Stimulated activated CD4-positive, alpha-beta T cell treated with anti-CD3 and anti-CD28 coated beads, Interleukin-12 subunit alpha, Interleukin-12 subunit beta, amount 100 ng/mL, for 24 hours (primary cell): ENCODE measurements at places on chromosomes 12 and 14.

DNA sequence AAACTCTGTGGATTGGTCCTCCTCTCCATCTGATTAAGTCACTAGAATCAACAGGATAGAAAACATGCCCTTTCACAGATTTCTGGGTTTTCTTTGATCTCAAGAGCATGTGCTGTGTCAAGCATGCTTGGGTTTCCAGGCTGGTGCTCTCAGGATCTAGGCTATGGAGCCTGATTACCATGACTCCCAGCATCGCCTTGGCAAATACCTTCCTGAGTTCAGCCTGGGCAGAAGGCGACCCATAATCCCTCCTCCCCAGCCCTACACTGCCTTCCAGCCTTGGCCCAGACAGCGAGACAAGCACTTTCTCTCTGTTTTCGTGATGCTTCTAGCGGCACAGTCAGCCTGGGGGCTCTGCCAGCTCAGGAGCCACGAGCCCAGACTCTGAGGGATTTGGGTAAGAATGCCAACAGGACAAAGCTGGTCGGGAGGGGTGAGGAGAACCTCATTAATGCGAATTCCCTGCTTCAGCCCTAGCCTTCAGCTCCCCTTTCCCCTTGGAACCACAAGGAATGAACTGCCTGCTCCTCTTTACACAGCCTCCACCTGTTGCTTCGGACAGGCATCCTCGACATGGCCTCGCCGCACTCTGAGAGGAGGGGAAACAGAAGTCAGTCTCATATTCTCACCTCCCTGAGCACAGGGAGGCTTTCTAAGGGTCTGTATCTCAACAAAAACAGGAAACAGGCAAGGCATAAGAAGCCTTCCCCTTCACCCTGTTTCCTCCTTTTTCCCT, 227.1 kb downstream of the MSRB3 start:
- DNase-seq, result no peak

GRCh38 chr12:19431407-19432308, 7.6 kb upstream of the AEBP2 start:
- no peak for DNase-seq

DNA sequence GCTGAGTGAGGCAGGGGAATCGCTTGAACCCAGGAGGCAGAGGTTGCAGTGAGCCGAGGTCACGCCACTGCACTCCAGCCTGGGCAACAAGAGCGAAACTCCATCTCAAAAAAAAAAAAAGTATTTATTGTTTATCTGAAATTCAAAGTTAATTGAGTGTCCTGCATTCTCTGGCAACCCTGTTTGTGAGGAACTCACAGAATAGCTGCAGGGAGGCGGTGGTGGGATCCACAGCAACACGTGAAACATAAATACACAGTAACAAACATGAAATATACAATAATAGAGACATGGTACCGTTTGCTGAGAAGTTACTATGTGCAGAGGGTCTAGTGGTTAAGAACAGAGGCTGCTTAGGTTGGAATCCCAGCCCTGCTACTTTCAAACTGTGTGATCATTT, 43.7 kb upstream of the RFLNA start:
- no peak for DNase-seq

DNA sequence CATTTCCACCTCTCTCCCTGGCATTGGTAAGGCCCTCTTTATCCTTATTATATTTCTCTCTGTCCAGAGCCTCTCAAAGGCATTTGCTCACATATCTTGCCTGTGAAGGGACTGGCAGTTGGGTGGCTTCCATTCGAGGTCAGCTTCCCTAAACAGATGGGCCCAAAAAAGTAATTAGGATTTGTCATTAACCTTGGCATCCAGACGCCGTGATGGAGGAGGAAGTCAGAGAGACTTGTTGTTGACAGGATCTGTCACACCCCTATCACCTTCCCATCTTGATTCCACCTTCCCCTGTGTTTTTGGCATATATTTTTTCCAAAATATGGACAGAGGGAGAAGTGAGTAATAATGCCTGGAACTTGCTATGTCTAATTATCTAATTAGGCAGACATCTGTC, 54.0 kb upstream of the OAS1 start:
- DNase-seq, result no peak

DNA sequence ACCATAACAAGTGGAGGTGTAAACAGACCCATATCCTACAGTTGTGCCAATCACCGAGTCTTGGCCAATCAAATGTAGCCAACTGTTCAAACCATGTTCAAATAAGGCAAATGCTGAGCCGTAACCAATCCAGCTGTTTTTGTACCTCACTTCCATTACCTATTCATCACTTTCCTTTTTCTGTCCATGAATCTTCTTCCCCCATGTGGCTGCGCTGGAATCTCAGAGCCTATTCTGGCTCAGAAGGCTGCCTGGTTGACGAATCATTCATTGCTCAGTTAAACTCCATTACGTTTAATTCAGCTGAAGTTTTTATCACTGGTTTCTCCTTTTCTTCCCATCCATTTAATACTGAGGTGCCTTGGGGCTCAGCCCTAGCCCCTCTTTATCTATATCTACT, 71.1 kb downstream of the TBC1D30 start:
- no peak for DNase-seq

- DNase-seq, result no peak
Observed at GRCh38 chr14:89856871-89857345, 97.6 kb downstream of the EFCAB11 start.

DNA sequence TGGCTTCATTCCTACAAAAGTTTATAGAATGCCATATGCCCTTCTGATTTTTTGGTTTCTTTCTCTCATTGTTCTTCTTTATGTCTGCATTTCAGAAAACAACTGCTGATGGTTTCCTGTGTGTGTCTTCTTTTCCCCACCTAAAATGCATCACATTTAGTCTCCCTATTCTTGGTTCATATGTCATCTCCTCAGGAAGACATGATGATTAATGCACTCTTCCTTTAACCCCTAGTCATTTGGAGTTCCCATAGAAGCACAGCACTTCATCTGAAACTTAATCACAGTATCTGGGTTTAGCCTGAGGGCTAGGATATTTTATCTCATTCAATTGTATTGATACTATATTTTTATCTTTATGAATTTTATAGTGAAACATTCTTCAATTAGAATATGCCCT, 21.5 kb downstream of the GNPNAT1 start:
- no peak for DNase-seq

GRCh38 chr12:44874981-44875416, 1.1 kb downstream of the NELL2 start:
- DNase-seq, result no peak

DNA sequence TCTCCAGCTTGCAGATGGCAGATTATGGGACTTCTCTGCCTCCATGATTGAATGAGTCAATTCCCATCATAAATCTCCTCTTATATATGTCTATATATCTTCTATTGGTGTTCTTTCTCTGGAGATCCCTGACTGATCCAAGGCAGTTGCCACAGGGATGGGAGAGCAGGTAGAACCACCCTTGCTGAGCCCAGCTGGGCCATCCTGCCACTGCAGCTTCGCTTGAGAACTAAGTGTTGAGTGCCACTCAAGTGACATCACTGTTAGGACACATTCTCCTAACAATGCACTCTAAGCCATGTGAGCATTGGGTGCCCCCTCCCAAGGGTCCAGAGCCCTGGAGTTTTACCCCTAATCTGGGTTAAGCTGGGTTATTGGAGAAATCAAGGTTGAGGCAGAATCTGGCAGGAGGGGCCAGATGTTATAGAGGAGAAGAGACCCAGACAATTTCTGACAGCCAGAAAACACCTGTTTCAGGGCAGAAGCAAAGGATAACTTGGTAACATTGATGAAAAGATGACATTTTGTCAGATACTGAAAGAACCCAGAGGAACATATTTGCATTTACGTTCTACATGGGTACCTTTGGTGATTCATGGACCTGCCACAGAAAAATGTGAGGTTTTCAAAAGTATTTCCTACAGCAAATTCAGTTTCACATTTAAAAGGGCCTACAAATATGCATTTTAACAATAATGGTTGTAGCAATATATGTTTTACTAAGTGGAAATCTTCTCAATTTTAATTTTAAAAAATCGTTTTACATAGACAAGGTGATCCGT, 57.2 kb upstream of the MAX start:
- DNase-seq, result no peak

DNA sequence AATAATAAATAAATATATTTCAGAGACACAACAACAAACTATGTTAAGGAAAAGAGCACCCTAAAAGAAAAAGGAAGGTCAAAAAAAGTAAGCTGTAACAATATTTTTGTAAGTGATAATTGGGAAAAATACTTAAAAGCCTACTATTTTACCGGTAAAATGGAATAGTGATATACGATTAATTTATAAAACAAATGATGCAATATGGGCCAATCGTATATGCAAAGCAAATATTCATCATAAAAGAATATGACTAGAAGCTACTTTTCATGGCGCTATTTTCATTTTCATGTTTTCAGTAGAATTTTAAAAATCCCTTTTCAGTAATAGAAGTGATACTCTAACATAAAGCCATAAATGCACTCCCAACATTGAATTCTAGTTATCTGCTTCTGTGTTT, 131.0 kb upstream of the AMIGO2 start:
- DNase-seq, result no peak

- no peak for DNase-seq
Observed at GRCh38 chr14:47539031-47539461, 136.4 kb downstream of the MDGA2 start.

GRCh38 chr12:49323524-49324097, 556 bp downstream of the TROAP start:
- DNase-seq, result no peak

DNA sequence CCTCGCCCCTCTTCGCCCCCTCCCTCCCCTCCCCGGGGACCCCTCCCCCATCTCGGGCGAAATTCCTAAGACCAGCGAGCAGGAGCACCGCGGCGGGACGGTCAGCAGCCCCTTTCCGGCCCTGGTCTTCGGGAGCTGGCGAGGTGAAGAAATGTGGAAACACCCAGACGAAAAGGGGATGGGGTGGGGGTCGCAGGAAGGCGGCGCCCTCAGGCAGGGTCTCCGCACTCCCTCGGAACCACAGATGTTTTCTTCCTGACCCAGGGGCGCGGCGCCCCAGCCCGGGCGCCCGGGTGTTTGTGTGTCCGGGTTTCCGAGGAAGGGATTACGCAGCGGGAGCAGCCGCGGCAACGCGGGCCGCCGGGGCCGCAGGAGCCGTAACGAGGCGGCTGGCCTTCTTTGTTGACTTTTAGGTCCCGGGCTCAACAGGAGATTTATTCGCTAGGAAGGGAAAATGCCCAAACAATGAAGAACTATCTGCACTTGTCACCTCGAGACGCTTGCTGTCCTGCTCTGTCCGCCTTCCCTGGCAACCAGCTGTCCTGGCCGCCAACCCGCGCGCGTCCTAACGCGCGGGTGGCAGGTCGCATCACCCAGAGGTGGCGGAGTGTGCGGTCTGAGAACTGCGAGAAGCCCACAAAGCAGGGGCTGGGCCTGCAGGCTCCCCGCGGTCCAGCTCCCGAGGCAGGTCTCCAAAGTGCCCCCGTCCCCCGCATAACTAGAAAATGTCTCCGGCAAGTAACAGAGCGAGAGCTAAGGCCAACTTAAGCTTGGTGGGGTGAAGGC, 7.0 kb downstream of the FOXA1 start:
- no peak for DNase-seq

DNA sequence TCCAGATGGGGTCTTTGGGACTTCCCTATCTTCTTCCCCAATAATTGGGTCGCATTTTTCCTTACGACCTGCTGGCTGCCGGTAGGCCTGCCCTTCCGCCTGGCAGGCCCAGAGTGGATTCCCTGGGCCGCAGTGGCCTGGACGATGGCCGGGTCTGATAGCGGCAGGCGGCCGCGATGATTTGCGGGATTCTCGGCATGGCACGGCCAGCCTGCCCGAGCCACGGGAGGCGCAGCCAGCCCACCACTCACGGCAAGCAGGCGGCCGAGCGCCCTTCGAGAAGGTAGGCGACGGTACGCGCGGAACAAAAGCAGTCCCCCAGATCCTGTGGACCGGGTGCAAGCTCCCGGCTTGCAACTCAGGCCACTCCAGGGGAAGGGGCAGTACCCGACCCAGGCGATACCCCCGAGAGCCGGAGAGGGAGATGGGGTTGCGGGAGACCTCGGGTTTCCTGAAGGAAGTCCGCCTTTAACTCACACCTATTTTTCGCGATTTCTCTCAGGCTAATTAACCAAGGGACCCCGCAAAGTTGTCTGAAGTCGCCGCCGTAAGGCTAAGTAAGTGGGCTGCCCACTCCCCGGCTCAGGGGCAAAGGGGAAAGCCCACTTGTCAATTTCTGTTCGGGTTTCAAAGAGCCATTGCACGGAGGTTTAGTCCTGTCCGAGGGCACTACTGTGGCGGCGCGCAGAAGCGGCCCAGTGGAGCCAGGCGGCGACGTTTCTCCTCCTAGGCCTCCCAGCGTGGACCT, 1.4 kb upstream of the GSC start:
- no peak for DNase-seq

DNA sequence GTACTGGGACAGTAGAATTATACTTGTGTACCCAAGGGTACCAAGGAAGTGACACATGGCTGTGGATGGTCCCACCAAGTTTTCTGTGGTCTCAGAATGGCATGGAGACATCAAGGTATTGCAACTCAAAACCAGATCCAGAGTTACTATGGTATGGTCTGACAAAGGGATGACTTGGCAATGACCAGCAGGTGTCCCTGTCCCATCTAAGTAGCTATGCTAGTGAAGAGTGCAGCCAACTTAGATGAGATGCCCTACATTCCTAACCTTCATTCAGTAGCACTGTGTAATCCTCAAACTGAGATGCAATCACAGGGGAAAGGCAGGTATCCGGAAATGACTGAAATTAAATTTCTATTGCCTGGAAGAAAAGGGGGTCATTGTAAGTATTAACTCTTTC, 188.7 kb upstream of the TMEM260 start:
- no peak for DNase-seq

GRCh38 chr14:96722736-96723135, 74.4 kb upstream of the VRK1 start:
- no peak for DNase-seq

GRCh38 chr12:47710278-47710677, 4.4 kb upstream of the RPAP3 start:
- no peak for DNase-seq

GRCh38 chr12:127667131-127667685, 599.8 kb upstream of the TMEM132C start:
- no peak for DNase-seq

GRCh38 chr14:40487824-40488223, 1055.6 kb upstream of the FBXO33 start:
- no peak for DNase-seq

DNA sequence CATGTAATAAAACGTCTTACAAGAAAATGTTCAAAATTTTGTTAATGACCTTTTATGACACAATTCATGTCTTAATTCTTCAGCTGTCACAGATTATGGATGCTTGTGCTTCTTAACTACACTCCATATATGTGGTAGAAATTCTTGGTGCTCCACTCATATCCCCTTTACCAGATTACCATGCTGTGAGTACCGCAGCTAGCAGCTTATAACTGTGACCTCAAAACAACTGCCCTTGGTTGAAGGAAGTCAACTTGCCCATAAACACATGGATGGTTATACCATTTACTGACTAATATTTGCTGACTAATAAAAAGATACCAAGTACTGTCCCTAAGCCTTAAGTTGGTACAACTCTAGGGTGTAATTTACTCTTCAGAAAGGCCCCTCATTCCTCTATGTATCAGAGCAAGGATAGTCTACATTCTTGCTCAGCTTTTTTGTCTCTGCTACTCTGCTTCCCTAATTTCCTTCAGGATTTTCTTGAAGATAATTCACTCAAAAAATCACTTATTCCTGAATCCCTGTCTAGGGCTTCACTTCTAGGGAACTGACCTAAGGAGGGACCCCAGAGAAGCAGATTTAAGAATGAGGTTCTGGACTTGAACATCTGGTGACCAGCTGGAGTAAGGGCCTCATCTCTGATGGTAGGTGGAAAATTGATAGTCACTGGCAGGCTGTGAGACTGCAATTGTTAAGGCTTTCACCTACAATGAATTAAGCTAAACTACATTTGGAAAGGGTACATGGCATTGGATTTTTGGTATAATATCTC, 152.3 kb downstream of the SLC6A15 start:
- no peak for DNase-seq

GRCh38 chr14:84401631-84402030, 1128.3 kb upstream of the FLRT2 start:
- DNase-seq, result no peak
